Activated CD8-positive, alpha-beta memory T cell treated with anti-CD3 and anti-CD28 coated beads for 4 hours (primary cell): ENCODE measurements at places on chromosomes 3 and 15.

DNA sequence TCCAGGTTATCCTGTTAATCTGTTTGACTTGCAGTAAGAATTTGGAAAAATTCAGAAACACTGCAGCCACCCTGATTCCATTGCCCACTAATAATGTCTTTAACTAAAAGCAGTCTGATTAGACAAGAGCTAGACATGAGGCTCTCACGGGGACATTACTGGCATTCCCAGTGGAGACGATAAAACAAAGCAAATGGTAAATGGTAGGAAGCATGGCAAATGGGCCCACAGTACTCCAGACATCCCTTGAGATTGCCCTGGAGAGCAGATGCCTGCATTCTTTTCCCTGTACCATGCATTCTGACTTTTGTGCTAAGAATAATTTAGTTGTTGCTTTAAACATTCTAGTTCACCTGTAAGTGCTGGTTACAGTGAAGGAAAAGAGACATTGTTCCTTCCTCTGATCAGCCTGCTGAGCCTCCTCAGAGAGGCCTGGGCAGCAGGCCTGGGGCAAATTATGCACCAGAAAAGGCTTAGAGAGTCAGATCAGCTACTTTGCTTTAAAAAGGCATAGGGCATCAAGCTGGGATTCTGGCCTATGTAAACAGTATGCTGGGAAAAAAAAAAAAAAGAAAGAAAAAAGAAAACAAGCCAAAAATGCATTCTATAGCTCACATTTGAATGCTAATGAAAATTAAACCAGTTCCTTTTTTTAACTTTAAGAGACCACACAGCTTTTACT lies 204.6 kb downstream of the GABRG3 start:
- DNase-seq: no peak

DNA sequence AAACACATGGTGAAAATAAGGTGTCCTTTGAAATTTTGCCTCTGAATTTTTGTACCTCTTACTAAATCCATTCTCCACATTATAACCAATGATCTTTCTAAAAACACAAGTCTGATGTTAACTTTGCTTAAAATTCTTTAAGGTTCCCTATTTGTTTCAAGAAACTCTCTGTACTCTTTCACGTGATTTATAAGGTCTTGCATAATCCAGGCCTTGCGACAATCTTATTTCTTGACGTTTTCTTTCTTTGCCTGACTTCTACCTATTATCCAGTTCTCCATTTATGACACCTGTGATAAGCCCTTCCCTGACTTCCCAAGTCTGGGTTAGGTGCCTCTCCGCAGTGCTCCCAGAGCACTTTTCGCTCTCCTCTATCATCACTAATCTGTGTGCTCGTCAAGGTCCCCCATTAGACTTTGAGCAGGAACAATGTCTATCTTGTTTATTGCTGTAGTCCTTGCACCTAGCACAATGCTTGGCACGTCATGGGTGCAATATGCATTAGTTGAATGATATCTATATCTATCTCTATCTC lies 24.3 kb upstream of the KPNA1 start:
- DNase-seq: no peak

GRCh38 chr3:157318639-157319288 lies 117.9 kb upstream of the PTX3 start:
- DNase-seq: no peak

- DNase-seq: no peak
Measured at GRCh38 chr3:143562789-143563188, 285.5 kb downstream of the SLC9A9 start.

- DNase-seq: no peak
Measured at GRCh38 chr3:71168880-71169411, 414.6 kb downstream of the FOXP1 start.

DNA sequence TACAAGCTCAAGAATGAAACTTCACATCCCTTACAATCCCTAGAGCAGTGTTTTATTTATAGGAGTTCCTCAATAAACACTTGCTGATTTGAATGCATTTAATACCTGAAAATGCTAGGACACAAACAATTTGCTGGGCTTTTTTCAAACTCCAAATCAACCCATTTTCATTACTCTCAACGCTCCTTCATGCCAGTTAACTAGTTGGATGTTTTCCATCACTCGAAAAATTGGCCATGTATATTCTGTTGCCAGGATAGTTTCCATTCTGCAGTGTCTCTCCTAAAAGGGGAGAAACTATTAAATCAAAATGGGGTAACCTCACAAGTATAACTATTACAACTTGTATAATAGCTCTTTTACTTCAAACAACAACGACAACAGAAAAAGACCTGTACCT lies 1.2 kb downstream of the GBE1 start:
- no peak for DNase-seq

- DNase-seq: no peak
Measured at GRCh38 chr3:186200726-186201125, 91.8 kb upstream of the ETV5 start.

DNA sequence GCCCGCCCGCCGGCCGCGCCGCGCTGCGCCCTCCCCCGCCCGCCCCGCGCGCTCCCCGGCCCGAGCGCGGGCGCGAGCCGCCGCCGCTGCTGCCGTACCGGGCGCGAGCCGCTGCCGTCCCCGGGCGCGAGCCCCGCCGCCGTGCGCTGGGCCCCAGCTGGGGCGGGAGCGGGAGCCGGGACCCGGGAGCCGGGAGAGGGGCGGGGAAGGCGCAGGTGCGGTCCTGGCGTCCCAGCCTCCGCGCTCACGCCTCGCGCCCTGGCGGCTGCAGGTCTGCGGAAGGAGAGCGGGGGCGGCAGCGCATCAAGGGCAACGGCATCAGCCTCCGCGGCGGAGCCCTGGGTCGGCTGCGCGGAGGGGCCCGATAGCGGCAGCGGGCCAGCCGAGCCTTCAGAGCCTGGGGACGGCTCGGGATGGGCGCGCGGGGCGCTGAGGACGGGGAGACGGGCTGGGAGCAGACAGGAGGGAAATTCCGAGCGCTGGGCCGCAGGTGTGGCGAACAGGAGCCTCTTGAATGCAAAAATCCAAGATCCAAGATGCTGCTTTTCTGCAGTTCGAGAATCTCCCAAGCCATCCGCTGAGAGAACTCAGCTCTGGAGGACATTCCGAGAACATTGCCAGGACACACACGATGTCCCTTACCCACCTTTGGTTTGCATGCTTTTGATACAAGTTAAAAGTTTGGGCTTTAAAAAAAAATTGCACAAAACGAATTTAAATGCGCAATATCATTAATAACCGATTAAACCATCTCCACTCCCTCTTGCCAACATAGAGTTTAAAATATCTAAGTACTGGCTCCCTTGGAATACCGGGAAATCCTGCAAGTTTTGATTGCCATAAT lies 251.1 kb downstream of the TJP1 start:
- no peak for DNase-seq

DNA sequence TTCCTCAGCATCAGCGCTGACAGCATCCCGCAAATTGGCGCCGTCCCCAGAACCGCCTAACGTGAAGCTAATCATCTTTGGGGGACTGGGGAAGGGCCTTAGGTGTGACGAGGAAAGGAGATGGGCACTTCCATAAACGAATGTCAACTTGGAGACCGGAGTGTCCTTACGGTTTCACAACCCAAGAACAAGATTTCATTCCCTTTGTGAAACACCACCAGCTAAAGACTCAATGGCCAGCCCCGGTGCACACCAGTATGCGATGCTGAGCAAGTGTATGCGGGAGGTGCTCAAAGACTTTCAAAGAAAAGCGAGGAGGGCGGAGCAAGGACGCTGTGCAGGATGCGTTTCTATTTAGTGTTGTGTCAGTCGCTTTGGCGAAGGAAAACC lies 759 bp upstream of the TTBK2 start:
- DNase-seq: no peak

DNA sequence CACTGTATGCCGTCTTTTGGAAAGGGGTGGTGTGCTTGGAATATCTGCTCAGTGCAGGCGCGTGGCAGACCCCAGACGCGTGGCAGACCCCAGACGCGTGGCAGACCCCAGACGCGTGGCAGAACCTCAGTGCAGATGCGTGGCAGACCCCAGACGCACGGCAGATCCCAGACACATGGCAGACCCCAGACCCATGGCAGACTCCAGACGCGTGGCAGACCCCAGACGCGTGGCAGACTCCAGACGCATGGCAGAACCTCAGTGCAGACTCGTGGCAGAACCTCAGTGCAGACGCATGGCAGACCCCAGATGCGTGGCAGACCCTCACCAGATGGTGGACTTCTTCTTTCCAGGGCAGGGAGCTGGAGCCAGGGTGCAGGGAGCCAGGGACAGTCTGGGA lies 637 bp upstream of the MUC4 start:
- no peak for DNase-seq

DNA sequence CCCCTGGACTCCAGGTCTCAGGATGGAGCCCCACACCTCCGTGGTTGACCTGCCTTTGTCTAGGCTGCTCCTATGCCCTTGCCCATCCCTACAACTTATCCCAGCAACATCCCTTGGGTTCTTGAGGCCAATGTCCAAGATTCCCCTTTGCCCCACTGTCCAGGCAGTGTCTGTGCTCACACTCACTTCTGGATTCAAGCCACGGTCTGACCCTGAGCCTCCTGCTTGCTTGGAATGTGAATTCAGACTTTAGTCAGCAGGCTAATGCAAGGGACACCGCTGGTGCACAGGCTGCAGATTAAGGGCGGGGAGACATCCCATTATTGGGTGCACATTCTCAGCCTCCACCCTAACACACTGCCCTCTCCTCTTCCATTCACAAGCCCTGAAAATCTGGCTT lies 154.1 kb downstream of the WNT5A start:
- DNase-seq: no peak

DNA sequence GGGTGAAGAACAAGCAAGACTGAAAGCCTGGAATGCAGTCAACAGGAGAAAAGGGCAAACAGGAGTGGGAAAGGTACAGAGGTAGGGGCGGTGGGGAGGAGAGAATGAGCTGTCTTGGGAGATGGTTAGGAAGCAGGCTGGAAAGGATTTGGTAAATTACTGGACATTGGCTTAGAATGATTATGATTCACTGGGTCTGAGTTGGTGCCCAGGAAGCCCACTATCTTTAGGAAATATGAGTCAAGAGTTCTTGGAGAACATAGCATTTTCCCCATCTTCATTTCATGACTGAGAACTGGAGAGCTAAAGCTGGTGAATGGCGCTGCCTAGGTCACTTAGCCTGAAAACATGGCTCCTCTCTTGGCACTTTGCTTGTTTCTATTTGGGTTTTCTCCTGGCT lies 74.7 kb upstream of the C3orf80 start:
- DNase-seq: no peak

GRCh38 chr3:49607105-49607591 lies 52.9 kb downstream of the BSN start:
- DNase-seq: no peak

- DNase-seq: no peak
Measured at GRCh38 chr3:122857019-122857418, 62.1 kb downstream of the SLC49A4 start.

GRCh38 chr15:30059771-30060170 lies 23.0 kb upstream of the GOLGA8J start:
- no peak for DNase-seq

GRCh38 chr3:14452740-14453710 lies 50.6 kb downstream of the SLC6A6 start:
- DNase-seq: no peak

DNA sequence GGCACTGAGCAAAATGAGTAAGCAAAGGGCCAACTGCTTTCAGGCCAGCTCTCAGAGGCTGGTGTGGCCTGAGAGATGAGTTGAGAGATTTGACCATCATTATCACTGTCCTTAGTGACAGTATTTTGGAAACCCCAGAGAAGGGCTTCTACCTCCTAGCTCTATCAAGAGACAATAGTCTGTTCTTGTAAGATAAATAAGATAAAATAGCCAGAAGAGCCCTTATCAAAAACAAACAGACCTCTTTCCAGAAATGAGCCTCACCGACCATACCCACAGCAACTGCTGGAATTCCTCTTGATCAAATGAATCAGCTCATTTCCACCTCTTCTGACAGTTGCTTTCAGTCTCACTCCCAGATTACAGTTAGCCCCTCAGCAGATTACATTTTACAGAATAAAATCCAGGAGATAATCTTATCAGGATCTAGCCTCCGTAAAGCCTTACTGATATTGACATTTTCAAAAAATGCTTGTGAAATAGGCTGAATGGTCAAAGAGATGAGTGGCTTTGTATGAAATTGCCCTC lies 4.5 kb downstream of the HDC start:
- no peak for DNase-seq

DNA sequence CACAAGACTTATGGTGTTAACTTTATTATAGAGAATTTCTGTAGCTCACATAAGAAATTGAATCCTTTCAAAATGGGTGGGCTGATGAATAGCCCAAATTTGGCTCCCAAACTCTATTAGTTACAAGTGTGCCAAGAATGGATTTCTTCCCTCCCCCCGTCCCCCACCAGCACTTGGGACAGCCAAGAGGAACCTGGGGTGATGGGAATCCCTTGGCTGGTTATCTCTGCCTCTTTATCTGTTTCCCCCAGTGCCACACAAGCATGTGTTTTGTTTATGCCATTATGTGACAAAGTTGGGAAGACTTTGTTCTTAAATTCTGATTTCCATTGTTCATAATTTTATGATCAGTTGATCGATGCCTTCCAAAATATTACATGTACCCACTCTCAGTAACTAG lies 28.3 kb downstream of the CMSS1 start:
- DNase-seq: no peak

GRCh38 chr15:23014394-23015000 lies 24.9 kb downstream of the TUBGCP5 start:
- no peak for DNase-seq

GRCh38 chr15:89408372-89409183 lies 74.0 kb upstream of the POLG start:
- DNase-seq: no peak
